ENCODE measurements at places on chromosomes 16 and 17. TPM values are rescaled to one million over a fixed set of nuclear protein-coding genes. Genes with fewer than 3 reads are reported as not detected.

DNA sequence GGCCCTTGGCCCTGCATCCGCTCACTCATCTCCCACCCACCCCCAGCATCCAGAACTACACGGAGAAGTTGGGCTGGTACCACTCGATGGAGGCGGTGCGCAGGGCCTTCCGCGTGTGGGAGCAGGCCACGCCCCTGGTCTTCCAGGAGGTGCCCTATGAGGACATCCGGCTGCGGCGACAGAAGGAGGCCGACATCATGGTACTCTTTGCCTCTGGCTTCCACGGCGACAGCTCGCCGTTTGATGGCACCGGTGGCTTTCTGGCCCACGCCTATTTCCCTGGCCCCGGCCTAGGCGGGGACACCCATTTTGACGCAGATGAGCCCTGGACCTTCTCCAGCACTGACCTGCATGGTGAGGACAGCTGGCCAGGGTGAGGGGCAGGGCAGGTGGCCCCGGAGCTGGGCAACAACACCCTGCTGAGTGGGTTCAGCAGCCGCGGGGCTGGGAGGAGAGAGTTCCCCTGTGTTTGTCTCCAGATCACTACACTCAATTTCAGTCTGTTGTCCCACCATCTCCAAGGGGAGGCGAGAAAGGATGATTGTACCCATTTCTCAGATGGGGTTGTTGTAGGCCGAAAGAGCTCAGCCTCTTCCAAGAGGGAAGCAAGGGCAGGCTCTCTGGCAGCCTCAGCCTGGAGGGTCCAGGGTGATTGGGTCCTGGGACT, 14.4 kb downstream of the MMP15 start:
- no peak for DNase-seq

DNA sequence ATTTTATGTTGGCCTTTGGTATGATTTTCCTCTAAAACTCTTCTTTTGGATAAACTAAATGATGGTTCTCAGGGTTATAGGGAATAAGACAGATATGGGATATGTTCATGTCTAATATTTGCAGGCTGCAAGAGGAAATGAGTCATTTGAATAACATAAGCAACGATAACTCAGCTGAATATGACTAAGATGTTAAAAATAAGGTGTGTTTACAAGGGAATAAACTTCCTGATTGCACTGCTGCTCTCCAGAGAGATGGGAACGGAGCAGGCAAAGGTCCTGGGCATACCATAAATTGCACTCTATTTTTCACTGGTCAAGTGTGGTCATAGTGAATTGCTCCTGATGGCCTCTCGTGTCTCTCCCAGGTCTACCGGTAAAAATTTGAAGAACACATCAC, 666.2 kb downstream of the TOX3 start:
- DNase-seq, result no peak

Gene SYNGR3
- 3.3 TPM for total RNA-seq

- DNase-seq, result no peak
Measured at GRCh38 chr17:83201206-83202001, 122.0 kb downstream of the METRNL start.

- DNase-seq, result no peak
Measured at GRCh38 chr16:27720731-27721530, 171.0 kb downstream of the KATNIP start.
